Left ventricle myocardium inferior (tissue), 1 donor: ENCODE measurements at places on chromosomes 11 and 22.
A peak's percentile ranks its signal among the peaks of the same experiment; 100 is the strongest.

- no peak for DNase-seq
These were observed 46.4 kb downstream of the ATG16L2 start for GRCh38 chr11:72860592-72860991.

GRCh38 chr11:117606790-117607189, 190.2 kb downstream of the DSCAML1 start:
- no peak for DNase-seq

- DNase-seq, result no peak
These were observed 27.1 kb upstream of the MRGPRX2 start for GRCh38 chr11:19087658-19088057.

DNA sequence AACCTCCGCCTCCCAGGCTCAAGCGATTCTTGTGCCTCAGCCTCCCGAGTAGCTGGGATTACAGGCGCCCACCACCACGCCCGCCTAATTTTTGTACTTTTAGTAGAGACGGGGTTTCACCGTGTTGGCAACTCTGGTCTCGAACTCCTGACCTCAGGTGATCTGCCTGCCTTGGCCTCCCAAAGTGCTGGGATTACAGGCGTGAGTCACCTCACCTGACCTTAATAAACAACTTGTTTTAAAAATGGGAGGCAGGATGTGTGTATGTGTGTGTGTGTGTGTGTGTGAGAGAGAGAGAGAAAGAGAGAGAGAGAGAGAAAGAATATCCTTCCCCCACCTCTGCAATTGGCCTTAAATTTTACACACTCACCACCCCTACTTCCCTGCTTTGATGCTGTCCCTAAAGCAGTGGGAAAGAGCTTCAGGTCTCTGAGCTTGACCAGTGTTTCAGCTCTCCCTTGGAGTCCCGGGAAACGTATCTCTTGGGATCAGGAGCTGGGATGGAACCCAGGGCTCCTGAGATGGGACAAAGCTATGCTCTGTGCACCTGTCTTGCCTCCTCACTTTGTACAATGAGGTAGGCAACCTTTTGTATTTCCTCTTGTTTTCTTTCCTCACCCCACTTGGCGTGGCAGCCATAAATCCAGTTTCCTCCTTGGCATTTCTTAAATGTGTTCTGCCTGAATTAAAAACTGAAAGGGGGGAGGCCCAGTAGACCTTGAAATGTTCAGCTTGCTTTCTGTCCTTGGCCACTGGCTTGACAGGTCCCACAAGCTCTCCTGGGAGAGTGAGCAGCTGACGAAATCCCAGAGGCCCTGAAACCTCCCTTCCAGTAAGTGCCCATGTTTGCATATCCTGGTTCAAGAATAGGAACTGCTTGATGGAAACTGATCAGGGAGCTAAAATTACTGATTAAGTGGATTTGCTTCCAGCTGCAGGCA, 17.8 kb upstream of the XBP1 start:
- DNase-seq, result no peak

GRCh38 chr11:1162491-1163311, 4.9 kb downstream of the MUC5AC start:
- no peak for DNase-seq

GRCh38 chr11:120217526-120217925, 6.7 kb downstream of the OAF start:
- no peak for DNase-seq

DNA sequence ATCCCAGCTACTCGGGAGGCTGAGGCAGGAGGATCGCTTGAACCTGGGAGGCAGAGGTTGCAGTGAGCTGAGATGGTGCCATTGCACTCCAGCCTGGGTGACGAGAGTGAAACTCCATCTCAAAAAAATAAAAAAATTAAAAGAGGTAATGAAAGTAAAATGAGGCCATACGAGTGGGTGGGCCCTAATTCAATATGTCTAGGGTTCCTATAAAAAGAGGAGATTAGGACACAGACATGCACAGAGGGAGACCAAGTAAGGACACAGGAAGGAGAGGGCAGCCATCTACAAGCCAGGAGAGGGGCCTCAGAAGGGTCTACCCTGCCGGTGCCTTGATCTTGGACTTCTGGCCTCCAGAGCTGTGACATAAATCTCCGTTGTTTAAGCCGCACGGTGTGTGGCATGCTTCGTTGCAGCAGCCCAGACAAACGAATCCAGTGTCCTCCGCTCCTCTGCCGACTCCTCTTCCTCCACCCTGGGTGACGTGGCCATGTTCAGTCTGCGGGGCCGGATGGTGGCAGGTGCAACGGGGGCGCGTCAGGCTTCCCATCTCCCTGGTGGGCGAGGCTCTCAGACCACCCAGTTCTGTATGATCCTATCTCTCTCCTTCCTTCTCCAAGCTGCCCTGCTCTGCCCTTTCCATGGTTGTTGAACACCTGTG, 51.6 kb upstream of the PARVG start:
- DNase-seq, result no peak

DNA sequence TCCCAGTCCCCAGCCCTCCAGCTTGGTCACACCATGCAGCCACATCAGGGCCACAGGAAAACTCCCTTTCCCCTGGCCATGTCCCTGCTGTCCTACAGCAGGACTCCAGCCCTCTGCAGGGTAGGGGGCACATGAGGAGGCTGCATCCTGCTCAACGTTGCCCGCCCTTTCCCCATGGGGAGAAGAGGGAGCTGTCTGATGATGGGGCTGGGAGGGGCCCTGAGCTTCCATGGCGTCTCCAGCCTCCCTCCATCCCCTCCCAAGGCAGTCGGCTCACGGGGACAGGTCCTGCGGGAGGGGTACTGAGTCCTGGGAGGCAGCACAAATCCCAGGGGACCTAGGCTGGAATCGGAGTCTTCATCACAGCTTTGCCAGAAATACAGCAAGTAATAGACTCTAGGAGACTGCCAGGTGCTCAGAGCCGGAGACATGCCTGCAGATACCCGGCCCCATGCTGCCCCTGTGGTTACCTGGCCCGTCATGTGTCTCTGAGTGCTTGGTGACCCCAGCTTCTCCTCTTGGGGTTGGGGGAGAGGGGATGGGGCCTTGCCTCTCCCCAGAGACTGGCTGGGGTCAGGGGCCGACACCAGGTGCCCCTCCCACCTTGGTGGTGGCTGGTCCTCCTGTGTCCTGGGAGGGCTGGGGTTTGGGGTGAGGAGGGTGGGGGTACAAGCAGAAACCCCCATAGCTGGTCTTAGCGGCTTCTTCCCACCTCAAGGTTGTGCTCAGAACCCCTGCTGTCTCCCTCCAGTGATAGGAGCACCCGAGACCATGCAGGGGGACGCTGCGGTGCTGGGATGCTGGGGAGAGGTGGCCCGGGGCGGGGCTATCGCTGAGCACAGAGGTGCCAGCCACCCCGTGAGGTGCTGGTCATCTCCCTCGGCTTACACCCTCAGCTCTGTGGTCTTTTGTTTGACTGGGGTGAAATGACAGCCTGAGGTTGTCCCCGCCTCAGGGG, 2.3 kb downstream of the MRGPRE start:
- no peak for DNase-seq

- DNase-seq, result no peak
These were observed 16.8 kb upstream of the TMEM191C start for GRCh38 chr22:21450320-21450831.

DNA sequence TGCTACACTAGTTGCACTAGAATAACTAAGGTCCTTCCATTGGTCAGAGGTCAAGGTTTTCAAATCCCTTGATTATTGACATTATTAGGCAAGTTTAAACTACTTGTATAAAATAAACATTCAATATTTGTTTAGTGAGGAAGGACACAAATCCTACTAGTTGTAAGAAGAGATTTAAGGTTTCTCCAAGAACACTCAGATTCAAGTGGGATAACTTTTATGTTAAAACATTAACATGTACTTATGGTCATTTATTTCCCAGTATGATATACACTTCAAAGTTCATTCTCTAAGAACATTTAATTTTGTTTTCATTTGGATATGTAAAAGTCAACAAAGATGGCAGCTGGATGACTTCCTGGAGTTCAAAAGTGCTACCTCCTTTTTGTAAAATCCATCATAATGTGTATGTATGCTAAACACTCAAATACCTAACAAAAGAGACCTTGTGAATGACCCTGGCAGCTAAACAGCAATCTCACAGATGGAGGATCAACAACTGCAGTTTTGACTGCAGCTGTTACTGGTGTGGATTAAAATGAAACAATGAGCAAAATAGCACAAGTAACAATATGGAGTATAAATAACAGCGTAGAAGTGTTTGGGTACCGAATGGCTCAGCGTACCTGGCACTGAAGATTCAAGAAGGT, 1.5 kb downstream of the CCDC90B start:
- no peak for DNase-seq

- no peak for DNase-seq
These were observed 15.9 kb downstream of the PDGFD start for GRCh38 chr11:104148074-104148473.

GRCh38 chr22:43109921-43110443, 568 bp upstream of the BIK start:
- no peak for DNase-seq

DNA sequence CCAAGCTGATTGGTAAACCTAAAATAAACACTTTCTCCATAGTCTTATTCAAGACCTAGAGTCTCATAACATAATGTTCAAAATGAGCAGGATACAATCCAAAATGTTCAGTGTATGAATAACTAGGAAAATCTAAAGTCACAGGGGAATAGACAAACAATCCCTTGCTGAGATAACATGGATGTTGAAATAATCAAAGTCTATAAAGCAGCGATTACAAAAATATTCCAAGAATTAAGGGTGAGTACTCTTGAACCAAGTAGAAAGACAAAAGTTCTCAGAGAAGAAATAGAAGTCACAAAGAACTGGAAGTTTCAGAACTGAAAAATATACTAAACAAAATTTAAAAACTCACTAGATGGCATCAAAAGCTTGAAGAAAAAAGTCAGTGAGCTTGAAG, 561.0 kb downstream of the INSC start:
- no peak for DNase-seq

DNA sequence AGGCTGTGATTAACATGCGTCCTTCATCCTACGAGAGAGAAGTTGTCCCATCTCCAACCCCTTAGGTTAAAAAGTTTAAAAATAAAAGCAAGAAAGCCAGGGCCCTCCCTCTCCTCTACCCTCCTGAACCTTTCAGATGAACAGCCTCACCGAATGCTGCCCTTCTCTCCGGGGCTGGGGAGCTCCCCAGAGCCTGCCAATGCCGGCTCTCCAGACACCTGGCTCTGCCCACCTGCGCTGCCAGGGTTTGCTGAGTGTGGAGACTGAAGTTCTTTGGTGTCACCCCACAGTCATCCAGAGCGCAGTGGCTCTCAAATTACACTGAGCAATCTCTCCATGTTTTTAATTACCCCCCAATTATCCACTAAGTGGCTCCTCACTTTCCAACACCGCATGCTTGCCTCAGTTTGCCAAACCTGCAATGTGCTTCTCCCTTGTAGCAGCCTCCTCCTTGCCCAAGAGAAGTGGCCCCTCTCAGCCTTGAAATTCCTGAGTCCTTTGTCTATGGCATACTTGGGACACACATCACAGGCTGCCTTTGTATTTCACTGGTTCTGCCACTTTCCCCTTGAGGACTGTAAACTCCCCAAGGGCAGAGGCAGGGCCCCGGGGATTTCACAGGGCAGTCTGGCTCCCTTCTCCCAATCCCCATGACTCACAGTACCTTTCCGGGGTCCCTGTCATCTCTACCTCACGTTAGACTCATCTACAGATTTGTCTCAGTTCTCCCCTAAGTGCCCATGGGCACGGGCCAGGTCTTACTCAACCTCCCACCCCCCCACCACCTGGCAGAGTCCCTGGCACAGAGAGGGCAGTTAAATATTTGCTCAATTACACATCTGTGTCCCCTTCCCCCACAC, 2.0 kb downstream of the MYH9 start:
- DNase-seq, result peak; percentile 51

- DNase-seq, result no peak
These were observed 27.4 kb upstream of the GRIA4 start for GRCh38 chr11:105582497-105582896.

- no peak for DNase-seq
These were observed 26.8 kb downstream of the TPBGL start for GRCh38 chr11:75267171-75267970.

GRCh38 chr22:35538801-35539321, 1.8 kb upstream of the RASD2 start:
- DNase-seq, result no peak

DNA sequence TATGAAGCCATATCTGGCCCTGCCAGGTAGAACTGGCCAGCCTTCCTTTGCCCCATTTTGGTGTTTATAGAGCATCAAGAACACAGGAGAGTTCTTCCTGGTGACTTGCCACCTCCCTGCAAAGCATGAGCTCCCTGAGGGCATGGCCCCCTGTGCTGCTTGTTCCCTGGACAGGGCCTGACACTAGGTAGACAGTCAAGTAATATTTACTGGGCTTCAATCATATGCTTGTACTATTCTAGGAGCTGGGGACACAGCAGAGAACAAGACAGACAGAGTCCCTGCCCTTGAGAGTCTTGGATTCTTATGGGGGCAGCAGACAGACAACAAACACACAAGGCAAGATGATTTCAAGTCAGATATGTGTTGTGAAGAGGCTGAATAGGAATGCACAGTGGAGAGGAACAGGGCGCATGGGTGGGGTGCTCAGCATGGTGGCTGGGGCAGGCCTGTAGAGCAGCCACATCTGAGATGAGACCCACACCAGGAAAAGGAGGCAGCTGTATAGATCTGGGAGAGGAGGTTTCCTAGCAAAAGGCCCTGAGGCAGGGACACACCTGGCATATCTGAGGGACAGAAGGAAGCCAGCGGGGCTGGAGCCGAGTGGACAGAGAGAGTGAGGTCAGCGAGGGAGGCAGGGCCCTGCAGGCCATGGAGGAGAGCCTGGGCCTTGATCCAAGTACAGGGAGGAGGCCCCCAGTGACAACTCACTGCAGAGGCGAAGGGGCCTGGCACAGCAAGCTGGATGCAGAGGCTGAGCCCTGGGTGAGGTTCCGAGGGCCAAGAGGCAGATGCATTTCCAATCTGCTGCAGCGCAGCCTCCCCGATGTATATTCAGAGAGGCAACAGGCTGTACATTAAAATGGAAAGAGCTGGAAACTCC, 10.2 kb upstream of the CBX6 start:
- no peak for DNase-seq

GRCh38 chr22:26453812-26454500, 24.9 kb downstream of the ASPHD2 start:
- DNase-seq, result no peak

DNA sequence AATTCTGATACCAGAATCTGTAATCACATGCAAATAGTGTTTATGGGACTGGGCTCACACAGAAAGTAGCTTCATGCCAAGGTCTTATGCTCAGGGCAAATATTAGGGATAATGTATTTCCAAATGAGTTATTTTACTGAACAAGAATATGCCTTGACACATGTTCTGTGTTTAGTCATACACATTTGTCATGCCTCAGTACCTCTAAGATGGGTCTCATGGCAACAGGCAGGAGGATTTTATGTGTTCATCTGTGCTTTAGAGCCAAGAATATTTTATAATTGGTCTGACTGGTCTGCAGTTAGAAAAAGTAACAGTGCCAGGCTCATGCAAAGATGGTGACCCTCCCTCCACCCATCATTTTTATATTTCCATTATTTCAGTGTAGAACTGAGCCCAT, 49.1 kb downstream of the JAM3 start:
- no peak for DNase-seq
